Naive thymus-derived CD4-positive, alpha-beta T cell (primary cell): ENCODE measurements at places on chromosomes 4 and X.

DNA sequence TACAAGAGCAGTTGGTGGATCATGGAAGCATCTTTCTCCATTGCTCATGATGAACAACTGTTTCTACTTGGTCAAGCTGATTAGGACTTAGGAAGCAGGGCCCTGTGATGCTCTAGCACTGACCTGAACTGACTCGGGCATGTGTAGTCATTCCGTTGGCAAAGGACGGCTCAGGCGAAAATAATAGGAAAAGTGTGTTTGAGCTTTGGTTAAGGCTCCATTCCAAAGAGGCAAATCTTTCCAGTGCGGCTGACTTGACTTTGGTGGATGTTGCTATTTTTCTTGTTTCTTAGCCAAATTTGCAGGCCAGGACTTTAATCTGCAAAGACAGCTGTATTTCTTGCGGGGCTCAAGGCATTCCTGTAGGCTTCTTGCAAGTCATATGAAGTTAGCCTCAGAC is 39.5 kb downstream of the ZNF518B start:
- no peaks in the 10 kb centered on the region for H3K36me3 ChIP-seq
- no peaks in the 10 kb centered on the region for H3K27me3 ChIP-seq
- H3K4me1 ChIP-seq = no peaks in the 10 kb centered on the region

GRCh38 chr4:78634011-78634664 is 82.6 kb downstream of the ANXA3 start:
- H3K27ac ChIP-seq = no peak overlapping the region
- no peak for DNase-seq
- no peaks in the 10 kb centered on the region for H3K27me3 ChIP-seq

GRCh38 chr4:972651-973424 is 531 bp downstream of the DGKQ start:
- no peaks in the 10 kb centered on the region for H3K27me3 ChIP-seq
- H3K27ac ChIP-seq = peak overlapping the region; percentile 72
- peak; percentile 63 for DNase-seq
- H3K36me3 ChIP-seq = no peaks in the 10 kb centered on the region
- H3K4me3 ChIP-seq = peak overlapping the region; percentile 56
- peaks cover 26% of the 10 kb centered on the region for H3K4me1 ChIP-seq

GRCh38 chr4:52093466-52093865 is 42.4 kb downstream of the SPATA18 start:
- no peaks in the 10 kb centered on the region for H3K4me1 ChIP-seq
- DNase-seq = no peak
- H3K4me3 ChIP-seq = no peak overlapping the region
- no peaks in the 10 kb centered on the region for H3K36me3 ChIP-seq

- H3K27me3 ChIP-seq = no peaks in the 10 kb centered on the region
- no peaks in the 10 kb centered on the region for H3K4me1 ChIP-seq
- H3K4me3 ChIP-seq = no peak overlapping the region
- no peak overlapping the region for H3K27ac ChIP-seq
- no peaks in the 10 kb centered on the region for H3K36me3 ChIP-seq
- no peak for DNase-seq
Observed at GRCh38 chr4:85147481-85148076, 181.1 kb upstream of the WDFY3 start.

- H3K27me3 ChIP-seq = no peaks in the 10 kb centered on the region
- H3K36me3 ChIP-seq = peaks cover 17% of the 10 kb centered on the region
- no peak overlapping the region for H3K27ac ChIP-seq
- no peak overlapping the region for H3K4me3 ChIP-seq
- H3K4me1 ChIP-seq = no peaks in the 10 kb centered on the region
- no peak for DNase-seq
Observed at GRCh38 chr4:16159286-16159685, 67.0 kb downstream of the TAPT1 start.

- no peaks in the 10 kb centered on the region for H3K36me3 ChIP-seq
- H3K4me1 ChIP-seq = peaks cover 12% of the 10 kb centered on the region
- peak; percentile 30 for DNase-seq
- H3K27me3 ChIP-seq = no peaks in the 10 kb centered on the region
- H3K4me3 ChIP-seq = no peak overlapping the region
Observed at GRCh38 chr4:112167794-112168193, 22.5 kb downstream of the FAM241A start.

- H3K36me3 ChIP-seq = no peaks in the 10 kb centered on the region
- no peaks in the 10 kb centered on the region for H3K4me1 ChIP-seq
- H3K27me3 ChIP-seq = no peaks in the 10 kb centered on the region
- DNase-seq = no peak
- peak overlapping the region; percentile 72 for H3K27ac ChIP-seq
Observed at GRCh38 chrX:47129899-47130358, 14.6 kb downstream of the NDUFB11 start.

GRCh38 chr4:182913621-182914020 is 3.6 kb downstream of the DCTD start:
- peaks cover 8% of the 10 kb centered on the region for H3K4me1 ChIP-seq
- no peaks in the 10 kb centered on the region for H3K27me3 ChIP-seq
- H3K4me3 ChIP-seq = no peak overlapping the region
- no peaks in the 10 kb centered on the region for H3K36me3 ChIP-seq
- H3K27ac ChIP-seq = no peak overlapping the region
- DNase-seq = no peak

- no peak overlapping the region for H3K4me3 ChIP-seq
- H3K36me3 ChIP-seq = no peaks in the 10 kb centered on the region
- no peaks in the 10 kb centered on the region for H3K27me3 ChIP-seq
- no peak for DNase-seq
- H3K27ac ChIP-seq = no peak overlapping the region
- peaks cover 8% of the 10 kb centered on the region for H3K4me1 ChIP-seq
Observed at GRCh38 chr4:88960576-88960975, 96.4 kb downstream of the FAM13A start.

- H3K27me3 ChIP-seq = no peaks in the 10 kb centered on the region
- no peak within 1 kb of the TSS for H3K4me3 ChIP-seq
- no peaks in the 10 kb centered on the region for H3K36me3 ChIP-seq
- no peaks in the 10 kb centered on the region for H3K4me1 ChIP-seq
- no peak within 1 kb of the TSS for H3K27ac ChIP-seq
Observed at GRCh38 chrX:71222929-71223328, at the start of gene GJB1. TSS of gene GJB1 (plus strand) at chrX:71223224. CDS start at chrX:71223708, 484 bp downstream.

DNA sequence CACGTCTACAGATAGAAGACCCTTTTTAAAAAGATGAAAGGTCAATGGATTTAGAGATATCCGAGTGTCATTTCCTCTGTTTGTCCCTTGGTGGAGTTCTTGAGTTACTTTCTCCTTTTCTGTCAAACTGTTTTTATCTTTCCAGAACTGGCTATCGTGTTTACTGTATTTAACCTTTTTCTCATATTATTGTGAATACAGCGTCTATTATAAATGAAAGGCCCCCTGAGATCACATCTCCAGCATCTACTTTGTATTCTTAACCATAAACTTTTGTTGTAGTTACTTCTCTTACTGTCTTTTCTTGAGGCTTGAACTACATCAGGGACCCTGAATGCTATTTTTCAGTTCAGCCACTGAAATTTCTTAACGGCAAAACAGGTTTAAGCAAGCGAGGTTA is 4.0 kb upstream of the PCDH7 start:
- DNase-seq = no peak
- peaks cover 3% of the 10 kb centered on the region for H3K27me3 ChIP-seq
- no peak overlapping the region for H3K4me3 ChIP-seq
- H3K4me1 ChIP-seq = no peaks in the 10 kb centered on the region

- no peak for DNase-seq
- no peaks in the 10 kb centered on the region for H3K27me3 ChIP-seq
- H3K4me1 ChIP-seq = no peaks in the 10 kb centered on the region
Observed at GRCh38 chrX:9055354-9055753, 21.4 kb upstream of the FAM9B start.

DNA sequence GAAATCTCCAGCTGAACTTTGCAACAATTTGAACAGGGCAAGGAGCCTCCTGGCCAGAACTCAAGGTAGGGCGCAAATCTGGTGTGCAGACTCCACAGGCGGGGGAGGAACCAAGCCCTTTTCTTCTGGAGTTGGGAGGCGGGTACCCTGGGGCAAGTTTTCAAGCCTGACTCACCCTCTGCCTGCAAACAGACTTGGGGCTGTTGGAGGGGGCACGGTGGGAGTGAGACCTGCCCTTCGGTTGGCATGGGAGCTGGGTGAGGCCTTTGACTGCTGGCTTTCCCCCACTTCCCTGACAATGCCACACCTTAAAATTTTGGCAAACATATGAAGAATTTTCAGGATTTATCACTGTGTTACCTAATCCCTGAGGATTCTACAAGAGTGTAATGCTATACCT is 709.8 kb upstream of the DIAPH2 start:
- H3K27me3 ChIP-seq = no peaks in the 10 kb centered on the region
- H3K4me1 ChIP-seq = no peaks in the 10 kb centered on the region
- DNase-seq = no peak
- no peak overlapping the region for H3K27ac ChIP-seq
- no peaks in the 10 kb centered on the region for H3K36me3 ChIP-seq
- H3K4me3 ChIP-seq = no peak overlapping the region

DNA sequence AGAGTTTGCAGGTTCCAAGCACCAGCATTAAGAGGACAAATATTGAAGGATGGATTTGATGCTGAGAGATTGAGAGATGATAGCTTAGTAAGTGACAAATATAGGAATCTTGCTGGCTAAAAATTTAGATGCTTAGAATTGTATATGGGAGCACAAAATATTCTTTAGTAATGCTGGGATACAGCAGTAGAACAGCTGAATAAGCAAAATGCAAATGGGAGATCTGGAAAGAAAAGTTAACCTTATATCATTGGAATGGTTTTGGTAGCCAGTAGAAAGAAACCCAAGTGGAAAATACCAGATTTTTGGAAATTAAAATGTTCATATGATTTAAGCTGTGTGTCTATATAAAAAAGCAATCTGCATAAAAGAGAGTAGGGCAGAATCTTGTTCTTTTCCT is 308.6 kb upstream of the CPEB2 start:
- H3K4me3 ChIP-seq = no peak overlapping the region
- no peak for DNase-seq
- H3K27ac ChIP-seq = no peak overlapping the region
- no peaks in the 10 kb centered on the region for H3K36me3 ChIP-seq
- no peaks in the 10 kb centered on the region for H3K4me1 ChIP-seq

GRCh38 chrX:153635788-153636668 is 11.0 kb upstream of the DUSP9 start:
- no peak overlapping the region for H3K4me3 ChIP-seq
- H3K4me1 ChIP-seq = no peaks in the 10 kb centered on the region
- H3K36me3 ChIP-seq = no peaks in the 10 kb centered on the region
- no peak for DNase-seq
- no peak overlapping the region for H3K27ac ChIP-seq

GRCh38 chr4:148044089-148044911 is 312.4 kb downstream of the ARHGAP10 start:
- H3K4me3 ChIP-seq = no peak overlapping the region
- no peaks in the 10 kb centered on the region for H3K27me3 ChIP-seq
- H3K4me1 ChIP-seq = peaks cover 4% of the 10 kb centered on the region
- H3K27ac ChIP-seq = no peak overlapping the region
- no peaks in the 10 kb centered on the region for H3K36me3 ChIP-seq

GRCh38 chr4:55107054-55107453 is 18.3 kb downstream of the KDR start:
- no peak for DNase-seq
- no peaks in the 10 kb centered on the region for H3K27me3 ChIP-seq
- H3K27ac ChIP-seq = no peak overlapping the region
- H3K36me3 ChIP-seq = no peaks in the 10 kb centered on the region

DNA sequence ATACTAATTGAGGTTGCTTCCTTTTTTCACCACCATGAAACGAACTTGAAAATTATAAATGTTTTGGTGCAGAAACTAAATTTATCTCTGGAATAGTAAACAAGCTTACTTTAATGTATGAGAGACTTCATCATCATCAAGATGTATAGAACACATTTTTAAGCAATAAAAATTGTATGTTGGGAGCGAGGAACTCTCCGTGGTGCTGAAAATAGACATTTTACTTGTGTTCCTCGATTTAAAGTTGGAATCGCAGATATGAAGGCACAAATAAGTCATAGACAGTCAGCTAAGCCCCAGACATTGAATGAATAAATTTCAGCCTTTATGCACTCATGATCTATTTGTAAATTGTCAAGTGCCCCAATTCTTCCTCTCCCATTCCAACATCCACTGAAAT is 310.7 kb downstream of the STK32B start:
- H3K27ac ChIP-seq = no peak overlapping the region
- H3K4me3 ChIP-seq = no peak overlapping the region
- no peaks in the 10 kb centered on the region for H3K36me3 ChIP-seq
- no peaks in the 10 kb centered on the region for H3K4me1 ChIP-seq
- no peak for DNase-seq

DNA sequence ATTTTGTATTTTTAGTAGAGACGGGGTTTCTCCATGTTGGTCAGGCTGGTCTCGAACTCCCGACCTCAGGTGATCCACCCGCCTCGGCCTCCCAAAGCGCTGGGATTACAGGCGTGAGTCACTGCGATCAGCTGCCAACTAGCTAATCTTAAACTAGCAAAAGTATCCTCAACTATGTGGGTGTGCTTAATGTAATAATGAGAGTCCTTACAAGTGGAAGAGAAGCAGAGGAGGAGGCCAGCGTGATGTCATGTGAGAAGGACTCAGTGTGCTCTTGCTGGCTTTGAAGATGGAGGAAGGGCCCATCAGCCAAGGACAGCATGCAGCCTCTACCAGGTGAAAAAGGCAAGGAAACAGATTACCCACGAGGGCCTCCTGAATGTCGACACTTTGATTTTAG is 19.6 kb downstream of the SCD5 start:
- H3K4me3 ChIP-seq = no peak overlapping the region
- no peak overlapping the region for H3K27ac ChIP-seq
- DNase-seq = no peak
- H3K4me1 ChIP-seq = no peaks in the 10 kb centered on the region
- no peaks in the 10 kb centered on the region for H3K27me3 ChIP-seq
- H3K36me3 ChIP-seq = no peaks in the 10 kb centered on the region

- no peak overlapping the region for H3K27ac ChIP-seq
- no peaks in the 10 kb centered on the region for H3K4me1 ChIP-seq
- no peaks in the 10 kb centered on the region for H3K36me3 ChIP-seq
- no peak overlapping the region for H3K4me3 ChIP-seq
- no peaks in the 10 kb centered on the region for H3K27me3 ChIP-seq
Observed at GRCh38 chr4:154526151-154526550, 24.0 kb downstream of the PLRG1 start.

DNA sequence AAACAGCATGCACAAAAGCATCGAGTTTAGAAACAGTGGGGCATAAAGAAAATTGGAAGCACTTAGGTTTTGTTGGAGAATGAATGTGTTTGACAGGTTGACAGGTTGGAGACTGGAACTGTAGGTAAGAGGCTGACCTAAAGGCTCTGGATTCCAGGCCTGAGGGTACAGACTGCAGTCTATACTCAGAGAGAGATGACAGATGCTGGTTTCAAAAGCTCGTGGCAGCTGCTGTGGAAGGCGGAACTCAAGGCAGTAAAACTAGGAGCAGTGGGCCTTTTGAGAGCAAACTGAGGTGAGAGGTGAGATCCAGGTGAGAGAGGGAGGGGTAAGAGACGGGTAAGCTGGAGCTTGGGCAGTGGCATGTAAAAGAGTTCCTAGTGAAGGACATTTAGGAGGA is 415.2 kb downstream of the TRIML1 start:
- no peaks in the 10 kb centered on the region for H3K36me3 ChIP-seq
- no peak for DNase-seq
- H3K4me1 ChIP-seq = no peaks in the 10 kb centered on the region
- H3K27me3 ChIP-seq = no peaks in the 10 kb centered on the region

- no peaks in the 10 kb centered on the region for H3K36me3 ChIP-seq
- no peak overlapping the region for H3K27ac ChIP-seq
- H3K27me3 ChIP-seq = no peaks in the 10 kb centered on the region
- DNase-seq = no peak
Observed at GRCh38 chr4:165309456-165309855, 18.0 kb upstream of the MSMO1 start.

GRCh38 chr4:22202975-22203710 is 254.6 kb upstream of the KCNIP4 start:
- H3K27me3 ChIP-seq = no peaks in the 10 kb centered on the region
- no peaks in the 10 kb centered on the region for H3K36me3 ChIP-seq
- DNase-seq = no peak
- H3K4me1 ChIP-seq = no peaks in the 10 kb centered on the region
- H3K4me3 ChIP-seq = no peak overlapping the region
